ENCODE measurements at places on chromosomes 13 and 19.

GRCh38 chr19:56076498-56076897 lies 44.6 kb downstream of the ZNF787 start:
- no peak for DNase-seq

- no peak for DNase-seq
These were observed 7.3 kb downstream of the WDR88 start for GRCh38 chr19:33139165-33139564.

- DNase-seq: no peak
These were observed 81.2 kb downstream of the KDM4B start for GRCh38 chr19:5050067-5050656.

DNA sequence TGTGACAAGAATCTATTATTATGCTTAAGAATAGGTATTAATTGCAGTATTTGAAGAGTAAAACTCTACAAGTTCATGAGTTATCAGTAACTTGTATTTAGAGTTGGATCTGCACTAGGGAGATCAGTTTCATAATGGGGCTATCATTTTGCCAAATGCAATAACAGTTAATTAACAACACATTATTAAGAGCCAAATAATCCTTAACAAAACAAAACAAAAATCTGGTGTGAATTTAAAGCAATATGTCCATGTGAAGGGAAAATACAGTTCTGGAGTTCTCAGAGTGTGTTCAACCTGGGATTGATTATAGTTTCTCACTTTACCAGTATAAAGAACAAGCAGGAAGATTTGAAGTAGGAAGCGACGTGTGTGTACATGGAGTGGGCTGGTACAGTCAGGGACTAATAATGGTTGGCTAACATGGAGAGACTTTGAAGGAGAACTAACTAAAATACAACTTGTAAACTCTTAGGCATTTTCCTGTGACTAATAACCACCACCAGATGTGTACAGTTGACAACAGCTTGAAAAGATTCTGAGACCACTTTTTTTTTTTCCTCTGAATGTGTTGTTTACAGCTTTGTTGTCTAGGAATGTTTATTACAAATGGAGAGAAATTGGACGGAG lies 58.5 kb downstream of the POSTN start:
- no peak for DNase-seq

- no peak for DNase-seq
These were observed 16.5 kb upstream of the GGACT start for GRCh38 chr13:100604918-100605710.

DNA sequence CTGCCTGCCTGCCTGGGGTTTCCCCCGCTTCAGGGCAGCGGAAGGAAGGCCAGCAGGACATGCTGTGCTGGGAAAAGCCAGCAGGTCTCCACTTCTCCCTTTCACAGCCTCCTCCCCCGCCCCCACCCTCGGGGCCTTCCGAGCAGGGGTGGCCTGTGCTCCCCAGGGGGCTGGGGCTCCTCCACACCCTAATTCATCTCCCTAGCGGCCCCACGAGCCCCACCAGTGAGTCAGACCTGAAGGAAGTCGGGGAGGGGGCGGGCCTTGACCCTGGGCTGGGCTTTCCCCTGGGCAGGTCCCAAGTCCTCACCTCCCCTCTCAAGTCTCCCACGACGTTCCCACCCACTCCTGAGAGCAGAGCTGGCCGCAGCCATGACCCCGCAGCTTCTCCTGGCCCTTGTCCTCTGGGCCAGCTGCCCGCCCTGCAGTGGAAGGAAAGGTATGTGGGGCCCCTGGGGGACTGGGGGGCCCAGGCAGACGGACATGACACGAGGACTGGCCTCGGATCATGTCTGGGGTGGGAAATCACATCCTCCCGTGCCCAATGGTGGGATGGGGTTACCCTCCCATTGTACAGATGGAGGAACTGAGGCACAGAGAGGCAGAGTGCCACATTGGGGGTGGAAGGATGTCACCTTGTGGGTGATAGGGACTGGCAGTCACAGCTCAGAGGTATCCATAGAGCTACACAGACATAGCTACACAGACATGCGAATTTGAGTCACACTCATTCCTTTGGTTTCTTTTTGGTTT lies at the start of gene EBI3:
Gene EBI3 (plus strand): TSS at position 345 of the 753 bp plus-strand sequence. CDS start 28 bp downstream, at position 373.
- DNase-seq: no peak
